ENCODE measurements at places on chromosomes 3 and 15.

DNA sequence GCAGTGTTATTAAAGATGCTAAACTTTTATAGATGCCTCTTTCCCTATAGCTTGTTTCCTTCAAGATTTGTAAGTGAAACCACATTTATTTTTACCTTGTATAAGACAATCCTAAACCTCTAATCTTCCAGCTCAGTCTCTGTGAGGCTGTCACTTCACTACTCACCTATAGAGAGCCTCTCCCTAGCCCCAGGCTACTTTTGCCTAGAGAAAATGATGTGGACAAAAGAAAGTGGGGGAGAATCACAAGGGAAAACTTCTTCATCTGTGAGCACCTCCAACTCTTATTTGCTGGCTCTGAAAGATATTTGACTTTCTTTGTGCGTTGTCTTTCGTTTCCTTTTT lies 74.9 kb upstream of the SCN5A start:
- no peak for DNase-seq

- no peak for DNase-seq
Observed at GRCh38 chr3:178568155-178568731, 32.0 kb downstream of the KCNMB2 start.

DNA sequence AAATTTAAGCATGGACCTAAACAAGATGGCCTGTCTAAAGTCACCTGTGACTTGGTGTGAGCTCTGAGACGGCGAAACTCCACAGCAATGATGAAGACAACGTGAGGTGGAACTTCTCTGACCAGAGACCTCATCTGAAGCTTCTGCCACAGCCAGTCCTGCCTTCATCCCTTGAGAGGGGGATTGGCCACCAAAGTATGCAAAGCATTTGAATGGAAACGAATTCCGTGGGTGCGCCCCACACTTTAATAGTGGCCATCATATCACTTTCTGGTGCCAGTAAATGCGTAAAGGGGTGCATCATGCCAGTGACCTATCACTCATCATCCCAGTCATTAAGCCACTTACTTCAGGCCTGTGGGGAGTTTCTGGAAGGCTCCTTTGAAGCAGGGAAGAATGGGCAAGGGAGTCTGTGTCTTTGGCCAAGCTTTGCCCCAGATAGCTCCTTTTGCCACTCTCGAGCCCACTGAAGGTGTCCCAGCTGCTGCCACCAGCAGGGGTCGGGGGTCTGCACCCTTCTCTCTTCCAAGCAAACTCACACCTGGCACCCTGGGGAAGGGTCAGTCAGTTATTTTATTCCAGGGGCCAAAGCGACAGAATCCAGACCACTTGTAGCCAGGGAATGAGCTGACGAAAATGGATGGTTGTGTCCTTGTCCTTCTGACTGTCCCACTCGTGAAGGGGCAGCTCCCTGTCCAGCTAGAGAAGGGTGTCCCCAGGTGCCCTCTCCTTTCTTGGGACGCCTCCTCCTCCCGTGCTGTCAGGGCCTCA lies 17.7 kb downstream of the MUC20 start:
- DNase-seq, result no peak

GRCh38 chr15:40582726-40583246 lies 11.3 kb upstream of the KNL1 start:
- no peak for DNase-seq

DNA sequence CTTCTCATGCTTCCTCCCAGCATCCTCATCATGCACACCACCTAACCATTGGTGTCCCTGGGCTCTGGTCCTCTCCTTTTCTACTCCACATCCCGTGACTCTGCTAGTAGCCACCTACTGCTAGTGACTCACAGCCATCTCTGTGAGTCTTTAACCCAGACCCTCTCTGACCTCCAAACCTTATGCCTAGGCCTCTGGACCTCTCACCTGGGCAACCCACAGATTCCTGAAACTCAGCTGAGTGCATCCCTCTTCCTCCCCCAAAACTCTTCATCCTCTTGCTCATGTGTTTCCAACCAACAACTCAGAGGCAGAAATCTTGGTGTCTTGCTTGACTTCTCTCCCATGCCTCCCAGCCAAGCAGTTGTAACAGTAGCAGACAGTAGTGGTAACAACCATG lies 20.0 kb upstream of the SLCO2A1 start:
- DNase-seq, result no peak

DNA sequence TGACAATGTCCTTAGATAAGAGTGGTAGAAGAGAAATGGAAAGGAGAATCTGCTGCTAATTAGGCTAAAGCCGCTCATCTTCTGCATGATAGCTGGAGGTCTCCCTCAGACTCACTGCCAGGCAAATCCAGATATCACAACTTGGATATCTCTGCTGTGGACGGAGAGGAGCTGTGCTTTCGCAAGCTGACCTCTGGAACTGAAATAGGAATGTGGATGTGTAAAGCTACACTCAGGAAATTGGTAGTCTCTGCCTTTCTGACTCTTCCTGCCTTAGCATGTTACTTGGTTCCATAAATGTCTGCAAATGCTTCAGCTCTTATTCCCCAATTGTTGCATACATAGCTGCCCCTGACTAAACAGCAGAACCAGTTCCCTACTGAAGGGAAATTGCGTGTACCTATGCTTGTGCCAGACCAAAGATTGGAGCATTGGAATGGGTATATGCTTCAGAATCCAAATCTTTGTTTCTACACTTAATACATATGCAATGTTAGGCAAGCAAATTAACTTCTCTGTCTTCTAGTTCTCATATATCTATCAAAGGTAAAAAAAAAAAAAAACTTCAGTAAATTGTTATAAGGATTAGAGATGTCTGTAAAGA lies 74.7 kb upstream of the ROBO2 start:
- no peak for DNase-seq

DNA sequence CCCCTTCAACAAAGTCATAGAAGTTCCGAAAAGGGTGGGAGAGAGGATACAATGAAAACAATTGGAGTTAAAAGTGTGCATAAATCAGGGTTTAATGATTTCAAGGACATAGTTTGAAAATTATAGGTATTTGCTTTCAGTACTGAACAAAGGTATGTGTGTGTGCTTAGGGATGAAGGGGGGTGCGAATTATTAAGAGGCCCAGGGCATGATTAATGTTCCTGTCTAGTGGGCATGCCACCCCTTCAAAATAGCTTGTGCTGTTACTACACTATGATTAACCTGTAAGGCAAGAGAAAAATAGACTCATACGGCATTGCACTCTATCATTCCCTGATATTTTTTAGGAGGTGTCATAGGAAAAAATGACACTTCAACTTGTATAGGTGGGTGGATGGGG lies 731.6 kb downstream of the NAALADL2 start:
- no peak for DNase-seq

DNA sequence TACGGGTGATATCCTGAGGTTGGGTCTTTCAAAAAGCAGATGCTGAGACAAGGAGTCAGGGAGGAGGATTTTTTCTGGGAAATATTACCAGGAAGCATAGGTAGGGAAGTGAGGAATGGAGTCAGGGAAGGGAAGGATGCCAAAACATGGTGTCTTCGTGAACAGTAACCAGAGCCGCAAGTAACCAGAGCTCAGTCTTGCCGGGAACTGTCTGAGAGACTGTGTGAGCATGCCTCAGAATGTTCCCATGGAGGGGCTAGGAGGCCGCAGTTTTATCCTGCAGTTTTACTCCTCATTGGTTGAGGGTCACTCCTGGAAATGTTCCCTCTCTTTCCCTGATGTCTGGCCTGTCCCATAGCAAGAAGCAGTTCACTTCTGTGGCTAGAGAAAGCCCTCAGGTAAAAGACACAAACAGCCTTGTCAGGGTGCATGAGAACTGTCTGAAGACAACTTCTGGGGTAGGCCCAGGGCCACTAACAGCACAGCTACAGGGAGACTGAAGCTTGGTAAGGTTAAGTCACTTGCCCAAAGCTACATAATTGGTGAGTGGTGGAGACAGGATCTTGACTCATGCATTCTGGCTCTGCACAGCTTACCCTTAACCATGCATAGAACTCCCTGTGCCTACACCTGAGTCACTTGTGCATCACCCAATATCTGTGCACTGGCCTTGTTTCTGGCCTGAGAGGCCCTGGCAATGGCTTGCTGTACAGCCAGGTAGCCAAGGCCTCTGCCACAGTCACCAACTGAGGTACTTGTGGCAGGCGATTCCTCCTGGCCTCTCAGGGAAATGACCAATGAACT lies 76.3 kb upstream of the FRMD4B start:
- no peak for DNase-seq

GRCh38 chr3:187434524-187434923 lies 66.3 kb downstream of the RTP4 start:
- no peak for DNase-seq

- no peak for DNase-seq
Observed at GRCh38 chr3:150005243-150006112, 34.8 kb upstream of the PFN2 start.

- no peak for DNase-seq
Observed at GRCh38 chr15:57340682-57341259, 35.5 kb upstream of the CGNL1 start.

- DNase-seq, result no peak
Observed at GRCh38 chr15:87362531-87362930, 894.0 kb downstream of the NTRK3 start.

- DNase-seq, result no peak
Observed at GRCh38 chr15:78093242-78094020, 1.1 kb downstream of the SH2D7 start.

GRCh38 chr15:99006146-99006545 lies 1.4 kb downstream of the PGPEP1L start:
- no peak for DNase-seq

DNA sequence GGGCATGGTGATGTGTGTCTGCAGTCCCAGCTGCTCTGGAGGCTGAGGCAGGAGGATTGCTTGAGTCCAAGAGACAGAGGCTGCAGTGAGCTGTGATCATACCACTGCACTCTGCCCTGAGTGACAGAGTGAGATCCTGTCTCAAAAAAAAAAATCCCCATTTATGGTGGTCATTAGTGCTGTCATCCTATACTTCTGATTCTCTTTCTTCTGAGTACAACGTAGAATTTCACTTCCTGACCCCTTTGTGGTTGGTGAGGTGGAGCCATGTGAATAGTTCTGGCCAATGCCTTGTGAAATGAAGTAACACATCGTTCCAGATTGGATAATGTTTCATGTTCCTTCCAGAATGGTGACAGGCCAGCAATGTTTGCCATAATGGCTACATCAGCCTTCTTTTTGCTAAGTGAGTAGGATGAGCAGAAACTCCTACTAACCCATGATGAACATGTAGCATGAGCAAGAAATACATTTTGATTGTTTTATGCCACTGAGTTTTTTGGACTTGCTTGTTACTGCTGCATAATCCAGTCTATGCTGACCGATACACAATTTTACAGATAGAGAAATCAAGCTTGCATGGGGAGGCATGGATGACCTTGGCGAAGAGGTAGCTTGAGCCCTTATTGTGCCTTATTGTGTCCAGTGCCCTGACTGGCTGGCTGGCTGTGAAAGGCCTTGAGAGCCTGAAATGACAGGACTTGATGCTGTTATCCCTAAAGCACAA lies 30.9 kb upstream of the TLE3 start:
- no peak for DNase-seq

DNA sequence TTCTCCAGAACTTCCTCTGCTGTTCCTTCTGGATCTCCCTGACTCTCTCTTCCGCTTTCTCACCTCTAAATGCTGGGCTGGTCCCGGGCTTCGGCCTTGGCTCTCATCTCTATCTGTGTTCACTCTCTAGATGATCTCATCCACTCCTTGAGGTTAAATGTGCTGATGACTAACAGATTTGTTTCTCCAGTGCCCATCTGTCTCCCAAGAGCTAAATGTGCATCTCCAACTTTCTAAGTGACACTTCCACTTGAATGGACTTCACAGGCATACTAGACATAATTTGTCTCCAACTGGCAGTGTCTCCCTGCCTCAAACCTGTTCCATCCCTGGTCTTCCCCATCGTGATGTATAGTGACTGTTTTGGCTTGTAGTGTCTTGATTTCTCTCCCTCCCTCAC lies 95.3 kb downstream of the ITPR1 start:
- DNase-seq, result no peak

DNA sequence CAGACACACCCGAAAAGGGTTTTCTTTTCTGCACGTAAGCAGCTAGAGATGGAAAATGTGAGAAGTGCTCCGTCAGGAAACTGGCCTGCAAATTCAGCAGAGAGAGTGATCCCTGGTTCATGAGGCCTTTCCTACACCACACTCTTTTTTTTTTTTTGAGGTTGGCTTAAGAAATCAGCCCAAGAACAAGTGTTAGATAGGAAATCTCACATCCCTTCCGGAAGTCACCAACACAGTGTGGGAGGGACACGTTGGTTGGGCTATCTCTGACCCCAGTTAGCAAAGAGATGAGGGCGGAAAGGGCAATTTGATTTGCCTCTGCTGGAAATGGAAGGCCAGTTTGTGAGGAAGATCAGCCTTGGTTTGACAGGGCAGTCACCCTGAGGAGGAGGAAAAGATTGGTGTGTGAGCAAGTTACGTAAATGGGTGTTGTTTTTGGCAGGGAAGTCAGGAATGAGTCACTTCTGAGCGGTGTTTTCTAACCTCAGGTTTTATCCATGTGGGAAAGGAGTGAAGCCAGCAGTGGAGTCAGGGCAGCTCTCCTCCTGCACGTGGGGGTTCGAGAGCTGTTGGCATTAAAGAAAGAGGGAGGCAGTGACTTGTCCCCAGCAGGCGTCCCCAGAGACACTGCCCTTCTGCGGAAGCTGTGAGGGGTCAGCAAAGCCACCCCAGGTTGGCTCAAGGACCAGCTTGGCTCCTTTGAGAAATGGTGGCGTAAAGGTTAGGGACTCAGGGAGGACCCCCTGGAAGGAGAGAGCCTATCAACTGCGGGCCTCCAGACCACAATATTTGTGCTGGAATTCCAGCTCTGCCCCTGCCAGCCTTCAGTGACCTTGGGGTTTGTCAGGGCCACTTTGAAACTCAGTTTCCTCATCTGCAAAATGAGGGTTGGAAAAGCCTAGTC lies 237.6 kb upstream of the BHLHE40 start:
- DNase-seq, result no peak

DNA sequence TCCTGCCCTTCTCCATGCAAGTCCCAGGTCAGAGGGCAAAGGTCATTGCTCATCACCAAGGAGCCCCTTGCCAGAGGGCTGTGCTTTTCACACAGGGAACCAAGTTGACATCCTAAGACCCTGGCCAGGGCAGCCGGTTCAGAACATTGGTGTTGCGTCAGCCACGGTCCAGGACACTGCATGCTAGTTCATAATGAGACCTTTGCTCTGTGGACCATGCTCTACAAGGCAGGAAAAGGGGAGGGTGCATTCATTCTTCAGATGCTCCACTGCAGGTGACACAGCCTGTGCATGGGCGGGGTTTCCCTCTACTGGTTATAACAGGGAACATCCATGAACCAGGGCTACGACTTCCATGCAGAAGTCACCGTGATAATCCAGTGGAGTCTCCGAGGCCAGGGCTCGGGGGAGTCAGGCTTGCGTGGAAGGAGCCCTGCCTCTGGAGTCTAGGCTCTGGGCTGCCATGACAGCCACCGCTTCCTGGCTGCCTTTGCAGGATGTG lies 81.6 kb downstream of the OCA2 start:
- no peak for DNase-seq
